ENCODE measurements at places on chromosomes 1 and 21.

- no peak for DNase-seq
Measured at GRCh38 chr1:186757851-186758250, 70.9 kb upstream of the PLA2G4A start.

- DNase-seq, result no peak
Measured at GRCh38 chr1:59266180-59266926, 30.5 kb upstream of the FGGY start.

- no peak for DNase-seq
Measured at GRCh38 chr1:198778049-198778448, 139.2 kb downstream of the PTPRC start.

DNA sequence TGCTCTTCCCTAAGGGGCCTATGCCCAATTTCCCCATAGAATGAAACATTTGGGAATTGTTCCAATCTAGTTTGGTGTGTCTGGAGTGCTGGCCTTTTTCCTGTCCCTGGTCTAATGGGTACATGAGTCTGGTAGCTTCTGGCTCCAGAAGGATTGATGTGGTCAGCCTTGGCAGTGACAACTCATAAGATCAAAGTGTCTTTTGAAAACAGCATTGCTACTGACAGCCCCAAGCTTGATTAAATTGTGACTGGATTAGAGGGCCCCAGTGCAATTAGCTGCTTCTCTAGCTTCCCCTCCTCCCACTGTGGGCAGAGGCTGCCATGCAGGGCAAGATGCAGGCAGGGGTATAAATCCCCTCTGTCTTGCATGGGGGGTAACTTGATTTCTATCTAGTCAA is 130.9 kb downstream of the UCK2 start:
- DNase-seq, result no peak

GRCh38 chr1:14366091-14367018 is 232.1 kb upstream of the KAZN start:
- DNase-seq, result peak; percentile 19

GRCh38 chr1:27349784-27350662 is 8.2 kb downstream of the SYTL1 start:
- DNase-seq, result no peak

- DNase-seq, result no peak
Measured at GRCh38 chr1:198165927-198166647, 9.3 kb downstream of the NEK7 start.

GRCh38 chr1:241916196-241916595 is 41.4 kb upstream of the BECN2 start:
- DNase-seq, result no peak

DNA sequence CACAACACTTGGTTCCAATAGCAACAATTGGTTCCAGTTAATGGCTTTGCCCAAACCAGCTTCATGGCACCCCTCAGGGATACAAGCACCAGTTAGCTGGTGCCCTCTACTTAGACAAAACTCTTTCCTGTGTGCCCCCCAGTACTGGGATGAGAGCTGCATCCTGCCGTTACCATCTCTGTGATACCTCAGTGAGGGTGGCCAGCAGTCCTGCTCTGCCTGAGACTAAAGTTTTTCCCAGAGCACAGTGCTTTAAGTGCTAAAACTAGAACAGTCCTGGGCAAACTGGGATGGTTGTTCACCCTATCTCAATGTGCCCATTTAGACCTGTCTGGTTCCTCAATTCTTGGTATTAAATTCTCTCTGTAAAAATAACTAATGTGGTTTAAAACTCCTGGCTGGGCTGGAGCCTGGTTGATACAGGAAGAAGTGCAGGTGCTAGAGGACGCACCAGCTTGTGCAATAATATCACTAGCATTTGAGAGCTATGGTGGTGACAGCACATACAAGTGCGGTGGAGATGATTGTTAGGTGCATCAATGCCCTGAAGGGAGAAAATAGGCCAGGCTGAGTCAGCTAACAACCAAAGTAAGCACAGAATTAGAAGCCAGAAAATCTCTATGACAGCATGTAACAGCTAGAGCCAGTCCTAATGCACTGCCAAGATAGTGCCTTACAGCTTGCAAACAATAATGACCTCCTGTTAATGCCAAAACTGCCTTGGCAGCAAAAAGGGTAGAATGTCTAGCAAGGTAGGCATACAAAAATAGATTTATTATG is 179.8 kb upstream of the GALNT2 start:
- no peak for DNase-seq

- DNase-seq, result no peak
Measured at GRCh38 chr1:237712082-237712481, 178.6 kb downstream of the ZP4 start.

DNA sequence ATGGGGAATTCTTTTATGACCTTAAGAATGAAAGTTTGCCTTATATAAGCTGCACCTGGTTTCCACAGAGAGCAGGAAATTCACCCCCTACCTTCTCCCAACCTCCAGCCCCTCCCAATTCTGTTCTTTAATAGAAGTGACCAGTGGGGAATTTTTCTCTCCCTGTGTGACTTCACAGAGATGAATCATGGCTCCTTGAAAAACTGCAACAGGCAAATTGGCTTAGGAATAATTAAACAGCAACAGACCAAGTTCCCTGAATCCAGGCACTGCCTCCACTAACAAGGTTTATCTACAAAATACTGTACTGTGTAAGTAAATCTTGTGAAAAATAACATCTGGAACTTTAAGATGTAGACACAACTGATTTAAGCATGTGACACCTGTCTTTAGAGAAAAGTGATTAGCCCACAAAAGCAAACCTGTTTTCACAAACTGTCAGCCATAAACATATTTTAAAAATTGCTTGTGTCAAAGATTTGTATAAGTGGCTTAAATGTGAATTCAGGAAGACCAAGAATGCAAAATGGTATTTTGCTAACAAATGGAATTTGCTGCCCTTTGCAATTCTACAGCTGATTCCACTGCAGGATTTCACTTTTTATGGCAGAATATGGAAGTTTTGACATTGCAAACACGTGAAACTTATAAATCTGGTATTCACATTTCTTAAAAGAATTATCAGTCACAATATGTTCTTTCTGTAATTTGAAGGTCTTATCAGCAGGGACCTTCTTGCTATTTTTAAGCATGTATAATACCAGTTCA is 54.0 kb downstream of the ALG14 start:
- DNase-seq, result no peak

GRCh38 chr1:981955-982558 is at the start of gene PERM1:
PERM1 (minus strand) TSS chr1:982093; CDS start chr1:981029, 1,064 bp downstream.
- no peak for DNase-seq

DNA sequence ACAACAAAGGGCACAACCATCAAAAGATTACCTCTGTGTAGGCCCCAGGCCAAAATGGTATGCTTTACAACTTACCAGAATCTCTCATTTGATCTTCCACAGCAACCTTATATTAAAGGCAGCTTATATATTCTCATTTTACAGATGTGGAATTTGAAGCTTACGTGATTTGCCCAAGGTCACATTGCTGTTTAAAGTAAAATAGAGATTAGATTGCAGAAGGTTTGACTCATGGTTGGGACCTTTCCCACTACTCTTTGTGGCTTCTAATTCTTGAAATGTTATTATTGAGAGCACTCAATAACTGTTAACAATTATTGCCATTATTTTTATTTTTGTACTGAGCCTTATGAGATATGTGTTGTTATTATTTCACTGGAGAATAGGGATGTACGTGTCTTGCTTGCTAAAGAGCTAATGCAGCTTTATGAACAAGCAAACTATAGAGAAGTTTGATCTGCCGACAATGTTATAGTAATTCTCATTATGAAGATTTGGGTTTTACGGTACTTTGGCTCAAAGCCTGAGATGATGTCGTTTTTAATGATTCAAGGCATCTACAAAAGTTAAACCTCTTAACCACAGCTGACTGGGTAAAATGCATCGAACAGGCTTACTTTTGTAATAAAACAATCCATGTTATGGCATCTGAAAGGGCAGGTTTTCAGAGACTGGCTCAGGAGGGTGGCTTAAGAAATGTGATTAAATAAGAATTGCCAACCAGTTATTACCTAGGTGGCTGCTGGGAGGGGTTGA is 43.3 kb upstream of the TSNAX start:
- no peak for DNase-seq

GRCh38 chr1:56188855-56189254 is 390.5 kb downstream of the PLPP3 start:
- DNase-seq, result peak; percentile 21

DNA sequence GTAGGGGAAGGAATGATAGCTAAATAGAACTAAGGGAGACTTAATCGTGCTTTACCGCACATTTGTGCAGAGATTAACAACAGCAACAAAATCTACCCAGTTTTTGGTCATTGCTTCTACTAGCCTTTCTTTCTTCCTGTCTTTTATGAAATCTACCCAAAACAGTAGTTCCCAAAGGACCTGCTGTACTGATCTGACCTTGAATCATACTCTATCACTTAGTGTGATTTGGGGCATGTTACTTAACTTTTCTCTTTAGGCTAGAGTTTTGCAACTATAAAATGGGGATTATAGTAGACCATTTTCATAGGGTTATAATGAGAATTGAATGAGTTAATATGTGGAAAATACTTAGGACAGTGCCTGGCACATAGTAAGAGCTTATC is 30.5 kb upstream of the MACF1 start:
- DNase-seq, result peak; percentile 25

GRCh38 chr1:67898033-67898726 is 64.9 kb upstream of the GNG12 start:
- DNase-seq, result no peak

DNA sequence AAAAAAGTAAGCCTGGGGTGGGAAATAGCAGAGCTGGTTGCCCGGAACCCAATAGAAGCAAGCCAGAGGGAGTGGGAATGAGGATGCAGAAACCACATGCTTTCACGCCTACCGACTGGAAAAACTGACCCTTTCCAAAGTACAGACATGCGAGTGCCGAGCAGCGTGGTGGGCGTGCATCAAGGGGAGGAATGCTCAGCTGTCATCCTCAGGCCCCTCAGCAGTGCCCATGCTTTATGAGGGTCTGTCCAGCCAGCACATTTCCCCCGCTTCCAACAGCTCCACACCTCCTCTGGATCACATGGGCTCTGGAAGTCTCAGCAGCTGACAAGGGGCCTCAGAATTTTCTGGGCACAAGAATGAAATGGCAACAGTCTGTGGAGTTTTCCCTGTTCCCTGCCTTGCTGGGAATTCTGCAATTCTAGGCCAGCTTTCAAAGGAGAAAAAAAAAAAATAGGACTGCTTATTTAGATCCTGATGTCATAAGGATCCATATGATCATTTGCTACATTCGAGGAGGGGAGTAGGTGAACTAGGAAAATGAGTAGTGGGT is 19.1 kb upstream of the IKBKE start:
- no peak for DNase-seq

GRCh38 chr1:147245586-147246021 is 3.1 kb downstream of the CHD1L start:
- no peak for DNase-seq

GRCh38 chr21:35575280-35575915 is 484.9 kb downstream of the SETD4 start:
- no peak for DNase-seq

DNA sequence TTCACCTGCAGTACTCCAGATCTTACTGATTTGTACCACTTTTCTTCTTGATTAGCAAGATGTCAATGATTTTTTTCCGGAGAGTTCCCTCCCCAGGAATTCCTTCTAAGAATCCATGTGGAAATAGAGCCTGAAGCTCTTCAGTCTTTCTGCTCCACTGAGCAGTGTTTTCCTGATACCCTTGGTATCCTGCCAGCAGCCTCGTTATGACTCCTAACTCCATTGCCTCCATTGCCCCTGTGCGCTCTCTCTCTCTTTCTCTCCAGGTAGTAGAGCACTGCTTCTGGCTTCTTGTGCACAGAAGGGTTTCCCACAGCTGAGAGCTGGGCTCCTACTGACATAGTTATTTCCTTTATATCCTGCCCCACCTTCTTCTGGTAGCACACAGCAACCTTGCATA is 12.2 kb downstream of the UBE2U start:
- no peak for DNase-seq

- DNase-seq, result no peak
Measured at GRCh38 chr1:223515926-223516325, 122.7 kb downstream of the CCDC185 start.

GRCh38 chr1:208714323-208714722 is 470.1 kb upstream of the PLXNA2 start:
- DNase-seq, result no peak

DNA sequence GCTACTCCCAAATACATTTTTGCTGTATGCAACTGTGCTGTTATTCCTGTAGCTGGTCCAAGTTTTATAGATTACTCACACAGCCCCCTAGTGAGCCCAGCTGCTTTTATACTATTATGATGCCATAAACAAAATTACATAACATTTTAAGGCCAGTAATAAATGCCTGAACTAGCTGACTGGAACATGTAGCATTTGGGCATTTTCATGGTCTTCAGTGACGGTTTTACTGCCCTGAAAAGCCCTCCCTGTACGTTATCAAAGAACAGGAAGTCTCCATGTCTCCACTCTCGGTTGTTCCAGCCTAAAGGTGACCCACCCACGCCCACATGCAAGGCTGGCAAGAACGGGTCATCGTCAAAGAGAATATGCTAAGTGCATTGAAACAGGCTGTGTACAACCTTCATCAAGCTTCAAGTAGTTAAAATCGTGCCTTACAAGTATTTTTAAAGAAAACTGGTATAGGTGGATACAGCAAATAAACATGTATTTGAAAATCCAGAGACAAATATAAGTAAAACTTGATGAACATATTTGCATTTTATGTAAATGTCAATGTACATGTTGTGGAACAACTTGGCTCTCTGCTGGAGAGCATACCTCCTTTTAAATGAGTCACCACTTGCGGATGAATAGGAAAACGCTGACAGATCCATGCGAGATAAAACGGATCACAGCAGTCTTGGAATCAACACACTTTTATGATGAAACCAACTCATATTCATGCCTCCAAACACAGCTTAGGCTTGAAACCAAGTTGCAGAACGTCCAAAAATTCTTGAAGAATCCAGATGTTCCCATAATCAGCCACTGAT is 520.5 kb downstream of the SMYD3 start:
- DNase-seq, result no peak

DNA sequence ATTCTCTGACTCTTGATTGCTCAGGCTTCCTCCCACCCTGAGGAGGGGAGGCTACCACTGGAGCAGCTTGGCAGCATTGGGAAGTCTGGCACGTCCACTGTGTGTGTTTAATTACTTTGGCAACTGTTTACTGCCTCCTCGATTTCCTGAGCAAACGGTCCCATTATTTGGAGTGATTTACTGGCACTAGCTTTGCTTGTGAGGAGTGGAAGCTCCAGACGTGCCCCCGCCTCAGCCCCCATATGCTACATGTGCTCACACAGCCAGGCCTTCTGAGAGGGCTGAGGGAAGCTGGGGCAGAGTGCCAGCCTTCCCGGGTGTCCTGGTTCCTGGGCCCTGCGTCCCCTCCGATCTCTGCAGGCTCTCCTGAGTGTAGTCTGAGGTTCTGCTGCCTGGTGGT is 306.2 kb downstream of the PTPRU start:
- no peak for DNase-seq

- DNase-seq, result no peak
Measured at GRCh38 chr1:39470040-39470439, 21.4 kb upstream of the BMP8A start.

DNA sequence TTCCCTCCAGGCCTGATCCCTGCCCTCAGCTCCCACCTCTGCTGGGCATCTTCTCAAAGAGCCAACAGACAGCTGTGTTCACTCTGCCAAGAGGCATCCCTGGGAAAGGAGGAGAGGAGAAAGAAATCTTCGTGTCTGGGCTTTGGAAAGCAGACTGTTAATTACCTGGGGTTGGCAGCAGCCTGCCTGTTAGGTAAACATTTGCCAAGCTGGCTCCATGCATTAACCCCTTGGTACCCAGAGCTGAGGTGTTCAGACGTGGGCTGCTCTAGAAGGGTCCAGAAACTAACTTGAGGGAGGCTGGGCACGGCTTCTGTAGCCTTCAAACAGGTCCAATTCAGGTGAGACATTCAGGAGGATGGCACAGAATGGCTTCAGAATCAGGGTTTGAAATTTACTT is 8.7 kb upstream of the EXTL1 start:
- no peak for DNase-seq
